ENCODE measurements at places on chromosomes 11 and 22. TPM values are rescaled to one million over a fixed set of nuclear protein-coding genes. Genes with fewer than 3 reads are reported as not detected.

The OR8G1 gene
- not detected for total RNA-seq

GRCh38 chr11:119081682-119082260 lies 2.9 kb upstream of the HMBS start:
- peaks cover 47% of the 10 kb centered on the region for H3K36me3 ChIP-seq
- DNase-seq, result no peak
- no peak overlapping the region for H3K27ac ChIP-seq
- peaks cover 17% of the 10 kb centered on the region for H3K4me1 ChIP-seq
- H3K27me3 ChIP-seq, result no peaks in the 10 kb centered on the region
- H3K4me3 ChIP-seq, result no peak overlapping the region

GRCh38 chr11:83427943-83428342 lies 141.8 kb upstream of the CCDC90B start:
- no peak overlapping the region for H3K27ac ChIP-seq
- no peak overlapping the region for H3K4me3 ChIP-seq
- no peaks in the 10 kb centered on the region for H3K36me3 ChIP-seq
- no peaks in the 10 kb centered on the region for H3K4me1 ChIP-seq

DNA sequence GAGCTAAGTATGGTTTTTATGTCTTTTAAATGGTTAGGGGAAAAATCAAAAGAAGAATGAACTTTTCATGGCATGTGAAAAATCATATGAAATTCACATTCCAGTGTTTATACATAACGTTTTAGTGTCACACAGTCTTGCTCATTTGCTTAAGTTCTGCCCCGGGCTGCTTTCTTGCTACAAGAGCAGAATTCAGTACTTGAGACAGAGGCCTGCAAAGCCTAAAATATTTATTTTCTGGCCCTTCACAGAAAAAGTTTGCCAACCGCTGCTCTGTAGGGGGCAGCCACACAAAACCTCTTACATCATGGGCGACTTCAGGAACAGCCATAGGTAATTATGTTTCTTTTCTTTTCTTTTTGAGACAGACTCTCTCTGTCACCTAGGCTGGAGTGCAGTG lies 1.0 kb upstream of the ATG2A start:
- peak overlapping the region; percentile 37 for H3K27ac ChIP-seq
- peak; percentile 16 for DNase-seq
- peak overlapping the region; percentile 78 for H3K4me3 ChIP-seq
- no peaks in the 10 kb centered on the region for H3K27me3 ChIP-seq
- peaks cover 11% of the 10 kb centered on the region for H3K36me3 ChIP-seq
